Endodermal cell (in vitro differentiated cells): ENCODE measurements at places on chromosomes 6 and 20. TPM values are rescaled to one million over a fixed set of nuclear protein-coding genes. Genes with fewer than 3 reads are reported as not detected.

GRCh38 chr6:135044639-135045038 lies 10.0 kb downstream of the HBS1L start:
- DNase-seq = no peak

- DNase-seq = no peak
Measured at GRCh38 chr6:157688275-157688959, 134.6 kb upstream of the SNX9 start.

DNA sequence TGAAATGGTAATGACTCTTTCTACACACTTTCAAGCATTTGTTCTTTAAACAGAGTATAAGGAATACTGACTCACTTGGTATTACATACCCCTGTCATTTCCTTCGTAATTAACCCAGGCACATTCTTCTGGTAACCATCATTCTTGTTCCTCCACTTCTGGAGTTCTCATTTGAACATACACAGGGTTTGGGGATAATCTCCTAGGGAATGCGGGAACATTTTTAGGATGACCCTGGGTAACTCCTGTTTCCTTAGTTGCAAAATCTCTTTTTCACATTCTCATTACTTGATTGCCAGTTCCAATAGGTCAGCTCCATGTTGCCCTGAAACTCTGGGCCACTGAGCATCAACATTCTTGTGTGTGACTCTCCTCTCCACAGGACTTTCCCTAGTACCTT lies 51.5 kb upstream of the E2F3 start:
- peak; percentile 5 for DNase-seq

DNA sequence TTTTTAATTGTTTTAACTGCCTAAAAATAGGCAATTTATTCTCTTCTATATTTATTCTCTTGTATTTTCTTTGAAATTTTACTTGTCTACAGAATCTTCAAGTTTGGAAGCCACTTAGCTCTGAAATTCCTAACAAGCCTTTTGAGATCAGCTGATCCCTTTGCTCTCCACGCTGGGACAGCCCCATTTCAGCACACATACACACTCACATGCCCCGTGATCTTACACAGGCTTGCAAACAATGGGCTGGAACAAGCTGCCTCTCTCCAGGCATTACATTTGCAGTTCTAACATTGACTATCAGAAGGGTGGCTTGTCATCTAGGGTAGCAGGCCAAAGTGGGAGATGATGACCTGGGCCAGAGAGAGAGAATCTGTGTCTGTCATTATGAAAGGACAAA lies 62.1 kb upstream of the RAB32 start:
- no peak for DNase-seq

GRCh38 chr6:99808992-99809391 lies 185.0 kb downstream of the MCHR2 start:
- DNase-seq = no peak

GRCh38 chr20:30288346-30288745 lies 969.1 kb upstream of the DEFB115 start:
- no peak for DNase-seq

PRL gene
- not detected in 3 replicates for total RNA-seq

DNA sequence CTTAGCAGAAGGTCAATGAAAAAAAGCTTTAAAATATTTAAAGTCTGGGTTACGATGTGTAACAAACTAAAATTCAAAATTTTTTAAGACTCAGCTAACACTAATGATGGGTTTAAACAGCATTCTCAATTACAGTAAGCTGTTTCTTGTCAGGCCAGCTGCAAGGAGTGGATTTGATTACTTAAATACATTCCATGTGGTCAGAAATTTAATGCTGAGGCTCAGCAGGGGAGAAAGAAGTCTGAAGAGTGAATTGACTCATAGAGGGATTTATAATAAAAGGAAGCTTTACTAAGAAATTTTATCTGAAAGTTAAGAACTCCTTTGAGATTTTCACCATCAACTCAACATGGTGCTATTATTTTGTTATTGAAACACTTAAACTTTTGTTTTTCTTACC lies 398.6 kb downstream of the KHDRBS2 start:
- DNase-seq = no peak

- DNase-seq = no peak
Measured at GRCh38 chr20:47389867-47390347, 33.4 kb upstream of the ZMYND8 start.

- no peak for DNase-seq
Measured at GRCh38 chr6:49070411-49070810, 392.6 kb downstream of the MMUT start.

DNA sequence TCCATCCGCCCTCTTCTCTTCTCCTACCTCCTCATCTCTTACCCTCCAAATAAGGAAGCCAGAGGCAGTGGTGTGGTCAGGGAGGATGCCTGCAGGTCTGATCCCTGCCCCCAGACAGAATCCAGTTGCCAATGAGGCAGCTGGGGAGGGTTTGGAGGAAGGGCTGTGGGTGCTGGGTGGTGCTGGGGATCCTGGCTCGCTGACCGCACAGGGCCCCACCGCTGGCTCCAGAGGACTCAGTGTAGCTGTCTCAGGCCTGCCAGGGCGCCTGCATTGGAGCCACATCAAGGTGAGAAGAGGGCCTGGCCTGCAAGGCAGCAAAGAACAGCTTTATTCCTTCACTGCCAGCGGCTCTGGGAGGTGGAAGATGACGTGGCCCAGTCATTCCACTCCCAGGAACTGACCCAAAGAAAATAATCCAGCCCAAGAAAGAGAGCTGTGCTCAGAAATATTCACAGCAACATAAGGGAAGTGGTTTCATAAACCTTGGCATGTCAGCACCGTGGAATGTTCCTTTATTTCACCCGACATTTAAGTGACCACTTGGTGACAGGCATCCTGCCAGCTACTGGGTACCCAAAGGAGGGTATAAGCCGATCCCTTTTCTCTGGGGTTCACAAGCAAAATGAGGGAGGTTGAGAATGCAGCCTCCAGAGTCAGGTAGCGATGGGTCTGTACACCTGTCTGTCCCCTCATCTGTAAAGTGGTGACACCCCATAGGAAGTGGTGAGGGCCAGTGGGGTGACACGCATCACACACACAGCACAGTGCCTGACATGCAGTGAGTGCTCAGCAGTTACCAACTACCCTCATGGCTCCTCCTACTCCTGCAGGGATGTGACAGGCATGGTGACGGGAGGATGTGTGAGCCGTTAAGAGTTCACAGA lies 125.1 kb downstream of the SNX5 start:
- DNase-seq = no peak

SLC17A1 gene
- total RNA-seq = not detected in 2 replicates

DNA sequence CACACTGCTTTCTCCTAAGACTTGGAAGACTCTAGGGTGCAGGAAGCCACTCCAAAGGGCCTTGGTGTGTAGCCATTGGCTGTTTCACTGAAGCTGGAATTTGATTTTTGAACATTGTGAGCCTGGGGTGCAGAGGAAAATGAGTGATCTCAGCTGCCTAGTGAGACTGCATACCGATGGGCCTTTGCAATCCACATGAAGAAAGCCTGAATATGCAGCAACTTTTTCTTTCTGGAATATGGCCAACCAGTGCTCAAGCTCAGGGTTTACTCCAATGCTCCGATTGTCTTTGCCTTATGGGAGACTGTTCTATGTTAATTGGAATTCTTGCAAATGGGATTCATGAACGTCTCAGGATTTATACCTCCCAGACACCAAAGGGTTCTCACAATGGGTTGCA lies 242.6 kb downstream of the DOK5 start:
- no peak for DNase-seq

DNA sequence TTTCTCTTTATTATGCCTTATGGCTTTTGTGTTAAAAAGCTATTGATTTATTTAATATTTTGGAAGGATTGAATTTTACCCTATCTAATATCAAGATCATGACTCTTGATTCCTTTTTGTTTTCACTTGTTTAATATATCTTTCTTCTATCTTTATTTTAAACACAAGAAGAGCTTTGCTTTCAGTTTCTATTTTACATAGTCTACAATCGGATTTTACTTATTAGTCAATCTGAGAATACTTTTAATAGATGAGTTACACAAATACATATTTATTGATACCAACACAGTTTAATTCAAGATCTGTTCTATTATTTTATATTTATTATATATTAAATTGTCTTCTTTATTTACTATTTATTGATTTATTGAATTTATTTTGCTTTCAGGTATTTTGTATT lies 218.8 kb downstream of the ESR1 start:
- no peak for DNase-seq

DNA sequence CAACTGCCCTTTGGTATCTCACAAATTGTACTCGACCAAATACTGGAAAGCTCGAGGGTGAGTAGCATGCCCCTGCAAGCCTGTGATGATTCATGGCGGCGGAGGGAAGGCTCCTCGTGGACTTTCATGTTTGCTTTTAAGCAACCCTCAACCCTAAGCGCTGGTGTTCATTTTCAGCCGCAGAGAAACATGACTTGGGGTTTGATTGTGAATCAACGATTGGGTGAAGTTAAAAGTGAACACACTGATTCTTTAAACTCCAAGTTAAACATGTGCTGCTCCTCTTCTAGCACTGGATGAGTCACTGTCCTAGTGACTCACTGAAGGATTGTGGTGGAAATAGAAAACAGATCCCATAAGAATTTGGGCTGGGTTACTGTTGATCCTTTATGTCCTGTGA lies 8.3 kb downstream of the CD109 start:
- DNase-seq = no peak

GRCh38 chr6:169265486-169266131 lies 12.0 kb upstream of the THBS2 start:
- no peak for DNase-seq

GRCh38 chr6:57108691-57109090 lies 18.7 kb downstream of the ZNF451 start:
- no peak for DNase-seq

DNA sequence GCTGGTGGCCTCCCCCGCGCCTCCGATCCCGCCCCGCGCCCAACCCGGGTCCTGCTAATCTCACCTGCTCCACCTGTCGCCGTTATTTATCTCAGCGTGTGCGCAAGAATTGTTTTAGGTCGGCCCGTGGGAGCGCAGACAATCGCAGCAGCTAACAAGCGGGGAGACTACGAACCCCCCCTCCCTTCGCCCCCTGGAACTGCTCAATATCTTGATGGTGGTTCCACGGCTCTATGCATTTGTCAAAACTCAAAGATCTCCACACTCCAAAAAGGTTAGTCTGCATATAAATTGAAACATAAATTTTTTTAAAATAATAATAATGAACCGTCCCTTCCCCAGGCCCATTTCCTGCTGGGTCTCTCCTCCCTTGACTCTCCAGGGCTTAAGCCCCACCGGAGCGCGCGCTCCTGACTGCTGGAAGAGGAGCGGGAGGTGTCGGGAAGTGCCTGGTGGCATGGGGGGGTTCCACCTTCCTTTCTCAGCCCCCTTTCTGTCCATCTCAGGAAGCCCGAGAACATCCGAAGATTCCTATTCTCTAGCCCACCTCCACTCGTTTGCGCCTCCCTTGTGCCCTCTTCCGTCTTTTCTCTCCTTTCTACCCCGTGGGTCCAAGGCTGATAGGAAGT lies 1.6 kb upstream of the MDGA1 start:
- DNase-seq = no peak
